Activated CD4-positive, alpha-beta T cell treated with anti-CD3 and anti-CD28 coated beads, Interleukin-2, amount 50 U/mL, for 16 hours (primary cell): ENCODE measurements at places on chromosomes 11 and 22.

DNA sequence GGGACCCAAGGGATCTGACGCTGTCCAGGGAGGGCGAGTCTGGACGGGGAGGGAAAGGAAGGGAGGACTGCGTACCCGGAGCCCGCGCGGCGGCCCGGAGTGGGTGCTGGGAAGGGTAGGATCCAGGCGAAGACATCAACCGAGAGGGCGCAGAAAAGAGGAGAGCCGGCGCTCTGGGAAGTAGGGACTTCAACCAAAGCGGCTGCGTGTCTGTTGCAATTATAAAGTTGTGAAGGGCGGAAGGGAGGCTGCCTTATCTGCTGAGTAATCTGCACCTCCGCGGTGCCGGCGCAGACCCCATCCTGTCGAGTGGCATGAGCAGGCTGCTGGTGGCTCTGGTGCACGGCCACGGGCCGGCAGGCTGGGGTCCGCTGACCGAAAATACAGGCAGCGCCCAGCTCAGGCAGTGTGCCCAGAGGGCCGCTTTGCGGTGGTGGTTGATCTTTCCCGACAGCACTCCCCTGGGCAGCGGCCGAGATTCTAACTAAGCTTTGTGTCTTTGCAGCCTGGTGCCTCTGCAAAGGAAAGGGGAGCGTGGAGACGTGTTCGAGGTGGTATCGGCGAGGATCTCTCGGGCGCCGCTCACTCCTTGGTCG lies 978 bp downstream of the C11orf87 start:
- no peak for DNase-seq

GRCh38 chr11:132332521-132332920 lies 962.1 kb downstream of the NTM start:
- no peak for DNase-seq

GRCh38 chr11:103824116-103824515 lies 212.3 kb upstream of the DDI1 start:
- no peak for DNase-seq

DNA sequence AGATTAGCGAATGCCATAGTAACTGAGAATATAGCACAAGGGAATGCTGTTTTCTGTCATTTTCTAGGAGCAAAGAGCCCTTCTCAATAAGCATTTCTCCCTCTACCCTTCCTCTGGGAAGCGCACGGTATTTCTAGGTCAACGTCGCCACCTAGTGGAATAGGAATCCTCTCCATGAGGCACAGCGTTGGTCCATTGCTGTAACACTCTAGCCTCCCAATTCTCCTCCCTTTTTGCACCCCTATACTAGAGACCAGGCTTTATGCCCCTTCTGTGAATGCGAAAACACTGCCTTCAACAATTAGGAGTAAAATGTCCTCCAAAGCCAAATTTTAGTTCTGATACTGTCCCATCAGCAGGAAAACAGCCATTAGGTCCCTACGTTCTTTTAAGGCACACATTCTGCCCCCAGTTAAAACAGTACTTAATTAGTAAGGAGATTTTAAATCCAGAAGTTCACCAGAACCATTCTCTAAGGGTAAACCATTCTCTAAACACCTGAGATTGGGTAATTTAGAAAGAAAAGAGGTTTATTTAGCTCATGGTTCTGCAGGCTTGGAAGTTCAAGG lies 12.8 kb upstream of the HYLS1 start:
- peak; percentile 48 for DNase-seq

DNA sequence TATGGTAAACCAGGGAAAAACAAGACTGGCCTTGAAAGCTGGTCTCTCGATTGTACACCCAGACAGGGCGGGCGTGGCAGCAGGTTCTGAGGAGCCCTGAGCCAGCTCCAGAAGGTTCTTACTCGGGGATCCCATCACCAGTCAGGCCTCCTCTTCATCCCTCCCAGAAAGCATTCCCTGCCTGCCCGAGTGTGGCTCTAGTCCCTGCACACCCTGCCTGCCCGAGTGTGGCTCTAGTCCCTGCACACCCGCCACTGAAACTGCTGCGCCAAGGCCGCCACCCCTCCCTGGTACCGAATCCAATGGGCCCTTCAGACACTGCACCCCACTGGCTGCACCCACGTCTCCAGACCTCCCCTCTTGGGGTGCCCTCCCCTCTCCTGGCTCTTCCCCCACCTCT lies 30.1 kb downstream of the KIAA0930 start:
- no peak for DNase-seq

DNA sequence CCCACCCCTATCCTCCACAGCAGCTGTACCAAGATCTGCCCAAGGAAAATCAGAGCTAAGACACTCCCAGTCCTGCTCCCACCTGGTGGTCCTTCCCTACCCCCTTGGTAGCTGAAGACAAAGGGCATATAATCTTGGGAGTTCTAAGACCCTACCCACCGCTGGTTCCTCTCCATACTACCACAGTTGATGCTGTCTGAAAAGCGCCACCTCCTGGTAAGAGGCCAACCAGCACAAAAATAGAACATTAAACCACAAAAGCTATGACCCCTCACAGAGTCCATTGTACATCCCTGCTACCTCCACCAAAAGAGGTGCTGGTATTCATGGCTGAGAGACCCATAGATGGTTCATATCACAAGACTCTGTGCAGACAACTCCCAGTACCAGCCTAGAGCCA lies 161.5 kb upstream of the ARHGAP42 start:
- DNase-seq: no peak

DNA sequence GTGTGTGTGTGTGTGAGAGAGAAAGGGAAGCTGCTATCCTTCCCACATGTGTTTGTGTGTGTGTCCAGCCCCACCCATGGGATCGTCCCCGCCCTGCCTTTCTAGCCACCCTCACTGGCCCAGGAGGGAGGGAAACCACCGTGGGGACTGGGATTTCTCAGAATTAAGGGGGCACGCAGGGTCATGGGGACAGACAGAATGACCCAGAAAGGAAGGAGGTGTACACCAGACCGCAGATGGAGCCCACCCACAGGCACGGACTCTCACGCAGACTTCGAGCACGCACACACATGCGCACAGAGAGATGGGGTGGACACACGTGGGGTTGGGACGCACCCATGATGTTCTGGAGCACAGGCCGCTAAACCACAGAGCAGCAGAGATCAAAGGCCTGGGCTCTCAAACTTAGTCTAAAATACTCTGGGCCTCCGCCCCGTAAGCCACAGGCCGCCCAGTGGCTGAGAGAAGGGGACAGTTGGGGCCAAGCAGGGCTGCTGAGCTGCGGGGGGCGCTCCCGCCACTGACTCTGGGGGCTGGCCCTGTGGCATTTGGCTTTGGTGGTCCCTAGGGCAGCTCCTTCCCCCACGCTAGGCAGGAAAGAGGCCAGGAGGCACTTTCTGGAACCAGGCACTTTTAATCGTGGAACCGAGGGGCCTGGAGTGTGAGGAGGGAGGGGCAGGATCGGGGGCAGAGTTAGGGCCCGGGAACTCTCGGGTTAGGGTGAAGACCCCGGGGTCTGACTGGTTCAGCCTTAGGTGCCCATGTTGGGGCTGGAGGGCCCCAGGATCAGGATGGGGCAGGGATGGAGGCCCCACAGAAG lies 1.5 kb downstream of the IFITM5 start:
- no peak for DNase-seq

DNA sequence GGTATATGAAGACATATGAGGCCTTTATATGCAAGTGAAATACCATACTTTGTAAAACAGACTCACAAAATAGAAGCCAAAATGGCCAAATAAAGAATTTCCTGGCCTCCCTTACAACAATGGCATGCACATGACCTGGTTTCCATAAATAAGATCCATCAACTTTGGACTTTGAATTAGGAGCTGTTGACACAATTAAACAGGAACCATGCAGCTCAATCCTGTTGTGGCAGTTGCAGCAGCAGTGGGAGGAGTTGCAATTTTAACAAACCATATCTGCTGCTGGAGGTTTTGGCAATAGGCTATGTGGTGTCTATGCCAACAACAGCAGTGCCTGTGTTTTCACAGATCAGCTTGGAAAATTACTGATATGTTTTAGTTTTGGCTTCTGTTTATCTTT lies 818.6 kb downstream of the FAM181B start:
- no peak for DNase-seq

DNA sequence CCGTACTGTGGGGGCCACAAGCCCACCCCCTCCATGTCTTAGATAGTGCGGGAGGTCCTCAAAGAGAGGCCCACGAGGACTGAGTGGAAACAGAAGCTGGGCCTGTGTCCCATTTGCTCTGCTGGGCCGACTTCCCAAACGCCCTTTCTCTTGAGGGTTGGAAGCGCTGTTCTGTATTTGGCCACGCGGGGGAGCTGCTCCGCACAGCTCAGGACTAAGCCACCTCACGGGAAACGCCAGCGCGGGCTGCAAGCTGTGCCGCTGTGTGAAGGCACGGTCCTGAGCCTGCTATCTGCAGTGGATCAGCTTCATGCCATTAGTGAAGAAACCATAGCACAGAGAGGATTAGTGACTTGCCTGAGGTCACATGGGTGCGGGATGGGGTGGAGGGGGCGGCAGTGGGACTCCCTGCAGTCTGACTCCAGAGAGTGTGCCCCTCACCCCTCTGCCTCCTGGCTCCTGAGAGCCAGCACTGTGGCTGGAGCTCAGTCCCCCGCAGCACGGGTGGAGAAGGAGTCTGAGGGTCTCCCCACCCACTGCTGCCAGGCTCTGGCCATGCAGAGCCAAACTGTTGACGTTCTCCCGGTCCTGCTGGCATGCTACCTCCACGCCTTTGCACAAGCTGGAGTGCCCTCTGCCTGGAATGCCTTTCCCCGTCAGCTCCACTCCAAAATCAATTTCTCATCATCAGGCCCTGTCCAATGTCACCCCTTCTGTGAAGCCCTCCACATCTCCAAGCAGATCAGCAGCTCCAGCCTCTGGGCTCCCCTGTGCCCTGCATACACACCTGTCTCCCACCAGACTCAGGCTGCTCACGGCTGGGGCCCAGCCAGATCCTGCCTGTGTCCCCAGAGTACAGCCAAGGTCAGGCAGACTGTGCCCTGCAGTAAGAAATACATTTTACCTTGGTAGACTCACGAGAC lies 51.5 kb upstream of the LRRC32 start:
- peak; percentile 74 for DNase-seq

DNA sequence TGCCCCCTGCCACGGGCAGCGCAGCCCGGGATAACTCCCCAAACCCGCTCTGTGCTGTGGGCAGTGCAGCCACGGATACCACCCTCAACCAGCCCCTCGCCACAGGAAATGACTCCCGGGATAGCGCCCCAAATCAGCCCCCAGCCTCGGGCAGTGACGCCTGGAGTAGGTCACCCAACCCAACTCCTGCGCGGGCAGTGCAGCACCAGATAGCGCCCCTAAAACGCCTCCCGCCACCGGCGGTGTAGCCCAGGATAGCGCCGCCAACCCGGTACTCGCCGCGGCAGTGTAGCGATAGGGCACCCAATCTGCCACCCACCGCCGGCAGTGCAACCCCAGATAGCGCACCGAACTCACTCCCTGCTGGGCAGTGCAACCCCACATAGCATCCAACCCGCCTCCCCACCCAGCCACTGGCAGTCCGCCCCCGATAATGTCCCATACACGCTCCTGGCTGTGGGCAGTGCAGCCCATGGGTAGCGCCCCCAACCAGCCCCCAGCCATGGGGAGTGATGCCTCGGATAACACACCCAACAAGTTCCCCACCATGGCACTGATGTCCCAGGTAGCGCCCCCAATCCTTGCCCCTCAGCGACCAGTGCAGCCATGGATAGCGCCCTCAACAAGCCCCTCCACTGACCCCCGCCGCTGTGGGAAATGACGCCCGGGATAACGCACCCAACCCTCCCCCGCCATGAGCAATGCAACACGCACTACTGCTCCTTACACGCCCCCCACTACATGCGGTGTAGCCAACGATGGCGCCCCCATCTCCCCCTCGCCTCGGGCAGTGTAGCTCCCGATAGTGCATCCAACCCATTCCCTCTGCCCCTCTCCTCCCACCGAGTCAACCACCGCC lies 1.5 kb downstream of the RFPL2 start:
- DNase-seq: no peak

GRCh38 chr22:24592851-24593558 lies at the start of gene LRRC75B:
Gene LRRC75B, minus strand, starts transcription at chr22:24593073. Its CDS starts 34 bp downstream, at chr22:24593039.
- DNase-seq: peak; percentile 58

DNA sequence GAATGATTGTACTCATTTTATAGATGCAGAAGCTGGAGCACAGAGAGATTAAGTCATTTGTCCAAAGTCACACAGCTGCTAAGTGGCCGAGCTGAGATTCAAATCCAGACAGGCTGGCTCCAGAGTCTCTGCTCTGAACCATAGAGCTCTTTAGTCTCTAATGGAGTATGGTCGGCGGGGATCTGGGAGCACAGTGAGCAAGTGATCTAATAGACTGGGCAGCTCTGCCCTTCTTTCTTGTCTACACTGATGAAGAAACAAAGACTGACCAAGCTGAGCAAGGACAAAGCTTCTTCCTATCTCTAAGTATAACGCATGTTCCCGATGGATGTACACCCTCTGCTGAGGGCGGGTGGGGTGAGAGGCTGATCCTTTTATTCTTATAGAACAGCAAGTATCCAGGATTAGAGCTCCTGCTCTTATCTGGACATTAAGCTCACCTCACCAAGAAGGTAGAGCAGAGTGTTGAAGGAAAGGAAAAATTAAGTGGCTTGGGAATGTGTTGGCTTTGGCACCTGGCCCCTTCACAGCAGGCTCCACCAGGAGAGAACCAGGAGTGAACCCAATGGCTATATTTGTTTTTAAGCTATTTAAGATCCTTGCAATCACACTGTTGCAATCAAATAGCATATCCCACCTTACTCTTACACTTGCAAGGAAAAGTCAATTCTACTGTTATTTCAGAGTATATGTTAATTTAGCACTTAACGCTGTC lies 68.7 kb downstream of the ETS1 start:
- peak; percentile 17 for DNase-seq

- no peak for DNase-seq
Measured at GRCh38 chr11:44096360-44097185, 1.1 kb downstream of the EXT2 start.

DNA sequence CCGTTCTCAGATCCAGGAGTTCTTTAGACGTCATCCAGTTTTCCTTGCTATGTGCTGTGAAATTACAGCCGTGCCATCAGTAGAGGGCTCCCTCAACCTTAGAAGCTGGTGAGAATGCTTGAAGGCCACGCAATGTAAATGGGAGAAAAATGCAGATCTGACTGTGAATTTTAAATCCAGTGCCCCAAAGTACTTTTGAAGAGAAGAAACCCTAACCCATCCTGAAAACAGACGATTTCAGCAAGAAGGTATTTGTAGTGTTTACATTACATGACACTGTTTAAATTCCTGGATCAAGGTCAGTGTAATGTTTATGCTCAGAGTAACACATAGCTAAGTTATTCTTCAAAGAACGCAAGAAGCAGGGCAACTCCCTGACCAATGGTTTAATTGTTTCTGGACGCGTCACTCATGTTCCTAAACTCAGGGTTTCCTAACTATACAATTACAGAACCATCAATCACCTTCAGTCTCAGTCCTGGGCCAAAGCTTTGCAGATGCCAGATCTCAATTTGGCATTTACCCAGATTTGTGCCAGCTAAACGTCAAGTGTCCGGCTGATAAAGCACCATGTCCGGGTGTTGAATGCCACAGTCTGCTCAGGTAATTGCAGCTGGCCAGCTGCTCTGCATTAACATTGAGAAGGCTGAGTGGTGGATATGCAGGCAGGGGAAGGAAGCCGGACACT lies 38.2 kb downstream of the ADAMTS8 start:
- DNase-seq: no peak

DNA sequence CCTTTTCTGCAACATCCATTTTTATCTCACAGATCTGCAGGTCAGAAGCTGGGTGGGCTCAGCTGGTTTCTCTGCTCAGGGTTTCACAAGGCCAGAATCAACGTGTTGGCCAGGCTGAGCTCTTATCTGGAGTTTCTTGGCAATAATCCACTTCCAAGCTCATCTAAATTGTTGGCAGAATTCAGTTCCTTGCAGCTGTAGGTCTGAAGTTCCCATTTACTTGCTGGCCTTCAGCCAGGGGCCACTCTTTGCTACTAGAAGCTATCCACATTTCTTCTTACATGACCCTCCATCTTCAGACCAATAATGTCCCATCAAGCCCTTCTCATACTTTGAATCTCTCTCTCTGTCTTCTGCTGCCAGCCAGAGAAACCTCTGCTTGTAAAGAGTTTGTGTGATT lies 103.5 kb downstream of the WNT11 start:
- DNase-seq: no peak
